ENCODE measurements at places on chromosomes 1 and 21.

DNA sequence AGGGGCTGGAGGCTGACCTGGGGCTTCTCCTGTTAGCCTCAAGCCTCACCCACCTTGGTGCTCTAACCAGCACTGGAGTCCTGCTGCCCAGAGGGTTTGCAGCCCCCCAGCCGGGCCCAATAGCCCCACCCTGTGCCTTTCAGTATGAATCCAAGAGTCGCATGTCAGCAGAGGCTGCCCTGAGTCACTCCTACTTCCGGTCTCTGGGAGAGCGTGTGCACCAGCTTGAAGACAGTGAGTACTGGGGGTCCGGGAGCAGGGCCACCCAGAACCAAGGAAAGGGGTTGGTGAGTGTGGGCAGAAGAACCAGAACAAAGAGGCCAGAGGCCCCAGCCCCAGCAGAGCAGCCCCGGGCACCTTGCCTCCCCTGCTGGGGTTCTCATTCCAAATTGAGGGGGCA lies 25.6 kb downstream of the CDK18 start:
- no peak for DNase-seq

GRCh38 chr1:114122941-114123618 lies 30.6 kb downstream of the SYT6 start:
- DNase-seq = no peak

DNA sequence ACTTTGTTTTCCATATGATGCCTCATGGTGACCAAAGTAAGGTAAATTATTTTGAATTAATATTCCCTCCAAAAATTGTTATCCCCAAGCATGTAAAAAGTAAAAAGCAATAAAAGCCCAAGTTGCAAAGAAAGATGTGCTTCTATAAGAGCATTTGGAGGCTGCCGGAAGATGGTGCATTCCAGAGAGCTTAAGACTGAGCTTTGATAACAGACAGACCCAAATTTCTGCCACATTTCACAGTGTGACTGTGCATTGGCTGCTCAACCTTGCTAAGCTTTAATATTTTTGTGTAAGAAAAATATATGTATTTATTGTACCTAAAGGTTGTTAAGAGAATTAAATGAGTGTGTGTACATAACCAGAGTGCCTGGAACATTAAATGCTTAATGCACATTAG lies 67.9 kb downstream of the CYYR1 start:
- no peak for DNase-seq

DNA sequence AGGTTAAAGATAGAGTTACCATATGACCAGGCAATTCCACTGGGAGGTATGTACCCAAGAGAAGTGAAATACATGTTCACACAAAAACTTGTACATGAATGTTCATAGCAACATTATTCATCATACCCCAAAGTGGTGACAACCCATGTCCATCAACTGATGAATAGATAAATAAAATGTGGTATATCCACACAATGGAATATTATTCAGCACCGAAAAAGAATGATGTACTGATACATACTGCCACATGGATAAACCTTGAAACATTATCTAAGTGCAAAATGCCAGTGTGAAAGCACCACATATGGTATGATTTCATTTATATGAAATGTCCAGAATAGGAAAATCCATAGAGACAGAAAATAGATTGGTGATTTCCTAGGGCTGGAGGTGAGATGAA lies 53.4 kb upstream of the PAXBP1 start:
- DNase-seq = no peak

- no peak for DNase-seq
Observed at GRCh38 chr1:22800629-22801028, 90.0 kb downstream of the EPHB2 start.

DNA sequence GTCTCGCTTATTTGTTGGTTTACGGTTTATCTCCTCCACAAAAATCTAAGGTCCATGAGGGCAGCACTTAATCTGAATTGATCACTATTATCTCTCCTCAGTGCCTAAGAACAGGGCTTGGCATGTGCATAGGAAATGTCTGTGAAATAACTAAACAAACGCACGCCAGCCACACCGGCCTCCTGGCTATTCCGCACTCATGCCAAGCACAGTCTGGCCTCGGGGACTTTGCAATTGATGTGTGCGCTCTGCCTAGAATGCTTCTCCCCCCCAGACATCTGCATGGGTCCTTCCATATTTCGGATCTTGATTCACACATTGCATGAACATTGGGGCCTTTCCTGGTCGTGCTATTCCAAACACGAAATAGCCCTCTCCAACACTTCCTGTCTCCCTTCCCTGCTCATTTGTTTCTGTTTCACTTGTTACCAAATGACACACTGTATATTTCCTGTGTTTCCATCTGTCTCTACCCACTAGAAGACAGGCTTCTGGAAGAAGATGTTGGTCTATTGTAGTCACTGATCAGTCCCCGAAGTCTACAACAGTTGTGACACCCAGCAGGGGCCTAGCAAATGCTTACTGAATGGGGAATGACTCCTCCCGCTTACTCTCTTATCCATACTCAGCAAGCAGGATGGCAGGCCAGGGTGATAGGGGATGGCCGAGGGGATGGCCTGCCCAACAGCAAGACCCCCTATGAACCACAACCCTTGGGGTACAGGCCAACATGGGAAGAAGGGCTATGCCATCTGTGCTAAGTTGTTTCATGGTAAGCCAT lies 93.9 kb downstream of the GLIS1 start:
- no peak for DNase-seq

GRCh38 chr1:160978510-160978927 lies 23.9 kb upstream of the ITLN2 start:
- no peak for DNase-seq

DNA sequence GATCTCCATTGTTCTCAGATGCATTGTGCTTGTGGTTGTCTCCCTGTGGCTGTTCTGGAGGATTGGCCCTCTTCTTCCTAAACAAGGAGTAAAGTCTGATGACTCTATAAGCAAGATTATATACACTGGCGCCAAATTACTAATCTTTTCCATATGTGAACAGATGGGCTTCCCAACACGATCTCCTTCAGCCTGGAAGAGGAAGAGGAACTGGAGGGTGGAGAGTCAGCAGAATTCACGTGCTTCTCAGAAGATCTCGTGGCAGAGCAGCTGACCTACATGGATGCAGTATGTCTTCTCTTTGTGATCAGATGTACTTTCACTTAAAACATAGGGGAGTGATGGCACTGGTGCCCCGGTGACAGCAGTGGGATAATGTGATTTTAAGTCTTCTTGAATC lies 78.7 kb downstream of the RGL1 start:
- DNase-seq = no peak

GRCh38 chr1:83998205-83998497 lies 781 bp downstream of the TTLL7 start:
- DNase-seq = no peak

Data from gastrocnemius medialis (tissue), 4 donors.